ENCODE measurements at places on chromosomes 6 and 20. TPM values are rescaled to one million over a fixed set of nuclear protein-coding genes. Genes with fewer than 3 reads are reported as not detected.
A peak's percentile ranks its signal among the peaks of the same experiment; 100 is the strongest.

The LTA gene
- 854 TPM for total RNA-seq

DNA sequence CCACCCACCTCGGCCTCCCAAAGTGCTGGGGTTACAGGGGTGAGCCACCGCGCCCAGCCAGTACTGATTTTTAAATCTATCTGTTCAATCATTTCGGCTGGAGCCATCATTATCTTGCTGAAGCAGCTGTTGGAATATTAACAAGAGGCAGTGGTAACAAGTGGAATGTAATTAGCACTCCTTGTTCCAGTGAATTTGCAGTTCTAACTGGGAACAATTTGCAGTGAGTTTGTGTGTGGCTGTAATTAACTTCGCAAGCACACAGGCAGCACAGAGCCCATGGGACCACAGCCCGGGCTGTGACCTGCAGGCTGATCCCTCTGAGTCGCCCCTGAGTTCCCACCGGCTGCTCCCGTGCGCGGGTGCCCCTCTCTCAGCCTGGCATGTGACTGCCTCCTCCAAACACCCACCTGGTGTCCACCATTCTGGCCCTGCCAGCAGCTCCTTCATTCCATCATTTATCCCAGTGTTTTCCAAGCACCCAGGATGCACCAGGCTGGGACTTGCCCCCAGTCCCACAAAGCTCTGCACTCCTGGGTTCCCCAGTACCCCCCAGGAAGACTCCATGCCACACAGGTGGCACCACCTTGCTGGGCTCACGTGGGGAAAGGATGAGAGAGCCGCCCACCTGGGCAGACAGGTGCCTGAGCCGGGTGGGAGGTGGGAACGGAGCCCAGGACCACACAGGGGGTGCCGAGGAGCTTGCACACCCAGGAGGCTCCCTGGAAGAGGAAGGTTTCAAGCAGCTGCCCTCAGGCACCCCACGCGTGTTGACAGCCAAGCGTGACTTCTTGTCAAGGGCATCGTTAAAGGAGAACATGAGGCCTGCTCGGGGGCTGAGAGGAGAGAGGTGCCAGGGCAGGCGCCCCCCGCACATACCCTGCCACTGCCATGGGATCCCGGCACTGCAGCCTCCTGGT, 75.2 kb downstream of the YTHDF1 start:
- DNase-seq = no peak
- H3K4me3 ChIP-seq = no peak overlapping the region
- H3K27ac ChIP-seq = no peak overlapping the region
- H3K27me3 ChIP-seq = no peaks in the 10 kb centered on the region
- H3K4me1 ChIP-seq = no peaks in the 10 kb centered on the region

- no peaks in the 10 kb centered on the region for H3K36me3 ChIP-seq
- peak overlapping the region; percentile 71 for H3K27ac ChIP-seq
- H3K27me3 ChIP-seq = no peaks in the 10 kb centered on the region
- no peak overlapping the region for H3K4me3 ChIP-seq
- H3K4me1 ChIP-seq = peaks cover 73% of the 10 kb centered on the region
These were observed 158.1 kb upstream of the ZNF217 start for GRCh38 chr20:53751620-53752318.

GRCh38 chr6:144583614-144583954, 298.4 kb downstream of the UTRN start:
- no peaks in the 10 kb centered on the region for H3K27me3 ChIP-seq
- peaks cover 27% of the 10 kb centered on the region for H3K4me1 ChIP-seq
- H3K36me3 ChIP-seq = peaks cover under 1% of the 10 kb centered on the region
- DNase-seq = no peak
- peak overlapping the region; percentile 32 for H3K4me3 ChIP-seq
- no peak overlapping the region for H3K27ac ChIP-seq

DNA sequence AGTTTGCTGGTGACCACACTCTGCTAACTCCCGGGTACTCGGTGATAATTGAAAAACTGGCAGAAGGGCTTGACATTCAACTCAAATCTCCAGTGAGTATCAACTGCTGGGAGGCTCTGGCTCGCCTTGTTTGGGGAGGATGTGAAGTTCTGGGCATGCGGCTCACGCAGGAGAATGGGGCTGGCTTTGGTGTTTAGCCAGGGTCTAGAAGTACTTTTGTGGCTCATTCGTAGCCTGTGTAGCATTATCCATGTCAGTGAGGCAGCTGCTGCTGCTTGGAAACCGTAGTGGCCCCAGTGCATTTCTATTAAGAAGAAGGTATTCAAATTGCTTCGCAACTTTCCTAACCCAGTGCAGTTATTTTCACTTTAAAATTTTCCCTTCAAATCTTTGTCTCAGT, 52.2 kb downstream of the KDM1B start:
- H3K27ac ChIP-seq = no peak overlapping the region
- no peak for DNase-seq
- H3K27me3 ChIP-seq = no peaks in the 10 kb centered on the region
- no peaks in the 10 kb centered on the region for H3K36me3 ChIP-seq
- H3K4me1 ChIP-seq = no peaks in the 10 kb centered on the region
